Endodermal cell (in vitro differentiated cells): ENCODE measurements at places on chromosomes 4 and X.

- no peaks in the 10 kb centered on the region for H3K27me3 ChIP-seq
- H3K36me3 ChIP-seq = peaks cover 37% of the 10 kb centered on the region
- H3K4me3 ChIP-seq = no peak overlapping the region
- no peak overlapping the region for H3K27ac ChIP-seq
- DNase-seq = no peak
- no peaks in the 10 kb centered on the region for H3K4me1 ChIP-seq
Measured at GRCh38 chr4:146193628-146194027, 18.1 kb downstream of the LSM6 start.

DNA sequence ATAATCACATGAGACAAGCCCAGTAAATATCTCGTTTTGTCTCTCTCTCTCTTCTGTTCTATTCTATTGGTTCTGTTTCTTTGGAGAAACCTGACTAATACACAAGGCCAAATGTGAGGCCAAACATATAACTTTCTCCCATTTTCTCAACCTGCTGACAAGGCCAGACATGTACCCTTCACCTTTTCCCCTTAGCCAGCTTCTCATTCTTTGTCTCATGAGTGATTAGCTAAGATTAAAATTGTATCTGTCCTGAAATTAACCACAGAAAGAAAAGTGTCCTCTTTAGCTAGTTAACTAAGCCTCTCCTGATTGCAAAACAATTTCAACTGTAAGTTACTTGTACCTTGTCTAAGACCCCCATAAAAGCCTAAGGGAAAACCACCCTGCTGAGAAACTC is 18.5 kb upstream of the ADGRA3 start:
- H3K36me3 ChIP-seq = no peaks in the 10 kb centered on the region
- no peak overlapping the region for H3K27ac ChIP-seq
- no peak overlapping the region for H3K4me3 ChIP-seq

GRCh38 chr4:1014291-1015167 is 3.1 kb downstream of the FGFRL1 start:
- DNase-seq = no peak
- no peak overlapping the region for H3K4me3 ChIP-seq
- H3K36me3 ChIP-seq = peaks cover 8% of the 10 kb centered on the region
- peaks cover 18% of the 10 kb centered on the region for H3K4me1 ChIP-seq
- peaks cover 14% of the 10 kb centered on the region for H3K27me3 ChIP-seq

DNA sequence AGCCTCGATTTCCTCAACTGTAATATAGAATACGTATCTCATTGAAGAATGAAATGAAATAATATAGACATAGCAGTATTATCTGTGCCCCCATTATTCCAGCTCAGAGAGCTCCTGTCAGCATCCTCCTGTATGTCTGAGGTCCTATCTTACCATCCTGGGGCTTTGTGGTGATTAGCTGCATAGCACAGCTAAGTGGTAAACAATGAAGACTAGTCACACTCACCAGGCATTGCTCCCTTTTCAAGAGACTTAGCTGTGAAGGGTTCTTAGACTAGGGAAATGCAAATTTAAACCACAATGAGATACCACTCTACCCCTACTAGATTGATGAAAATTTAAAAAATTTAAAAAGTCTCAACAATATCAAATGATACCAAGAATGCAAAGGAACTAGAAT is 172.9 kb downstream of the SLC39A8 start:
- DNase-seq = peak; percentile 54
- H3K4me1 ChIP-seq = no peaks in the 10 kb centered on the region
- H3K36me3 ChIP-seq = no peaks in the 10 kb centered on the region
- H3K27ac ChIP-seq = no peak overlapping the region
- H3K27me3 ChIP-seq = no peaks in the 10 kb centered on the region

DNA sequence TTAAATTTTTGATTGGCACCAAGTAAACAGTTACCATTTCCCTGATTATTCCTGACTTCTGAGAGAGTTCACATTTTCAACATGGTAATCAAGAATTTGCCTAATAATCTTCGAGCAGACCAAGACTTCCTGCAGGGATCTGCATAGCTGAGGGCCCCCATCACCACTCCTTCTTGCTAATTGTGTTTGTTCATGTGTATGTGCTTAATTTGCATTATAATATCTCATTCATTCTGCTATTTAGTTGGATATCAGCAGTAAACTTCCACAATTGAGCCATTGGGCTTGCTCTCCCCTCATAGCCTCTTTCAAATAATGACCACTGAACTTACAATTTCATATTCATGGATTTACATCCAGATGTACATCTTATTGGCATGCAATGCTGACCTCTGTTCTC is 292.5 kb downstream of the SPATA18 start:
- no peaks in the 10 kb centered on the region for H3K27me3 ChIP-seq
- no peak for DNase-seq
- no peak overlapping the region for H3K27ac ChIP-seq
- no peak overlapping the region for H3K4me3 ChIP-seq
- H3K4me1 ChIP-seq = no peaks in the 10 kb centered on the region

GRCh38 chrX:148459343-148459742 is 41.1 kb upstream of the AFF2 start:
- no peak overlapping the region for H3K4me3 ChIP-seq
- DNase-seq = no peak
- H3K4me1 ChIP-seq = no peaks in the 10 kb centered on the region
- H3K27ac ChIP-seq = no peak overlapping the region

GRCh38 chr4:150999086-150999485 is 16.0 kb downstream of the LRBA start:
- no peak overlapping the region for H3K27ac ChIP-seq
- no peak overlapping the region for H3K4me3 ChIP-seq
- H3K36me3 ChIP-seq = peaks cover 8% of the 10 kb centered on the region
- H3K4me1 ChIP-seq = no peaks in the 10 kb centered on the region

GRCh38 chr4:152479428-152480026 is 56.4 kb downstream of the FBXW7 start:
- H3K4me1 ChIP-seq = no peaks in the 10 kb centered on the region
- DNase-seq = no peak
- H3K36me3 ChIP-seq = no peaks in the 10 kb centered on the region
- no peaks in the 10 kb centered on the region for H3K27me3 ChIP-seq
- no peak overlapping the region for H3K4me3 ChIP-seq
- H3K27ac ChIP-seq = no peak overlapping the region

GRCh38 chr4:3346146-3346545 is 53.3 kb downstream of the RGS12 start:
- peaks cover 3% of the 10 kb centered on the region for H3K4me1 ChIP-seq
- H3K27ac ChIP-seq = no peak overlapping the region
- peak; percentile 73 for DNase-seq
- no peak overlapping the region for H3K4me3 ChIP-seq
- H3K36me3 ChIP-seq = no peaks in the 10 kb centered on the region

GRCh38 chr4:173267711-173268110 is 66.4 kb downstream of the HMGB2 start:
- H3K4me3 ChIP-seq = no peak overlapping the region
- H3K36me3 ChIP-seq = no peaks in the 10 kb centered on the region
- no peaks in the 10 kb centered on the region for H3K27me3 ChIP-seq
- no peak for DNase-seq
- H3K4me1 ChIP-seq = no peaks in the 10 kb centered on the region
- no peak overlapping the region for H3K27ac ChIP-seq

GRCh38 chrX:135632353-135632752 is 81.1 kb upstream of the CT45A1 start:
- no peak for DNase-seq
- H3K4me3 ChIP-seq = no peak overlapping the region
- no peaks in the 10 kb centered on the region for H3K4me1 ChIP-seq
- H3K27ac ChIP-seq = no peak overlapping the region

- H3K27ac ChIP-seq = no peak overlapping the region
- H3K36me3 ChIP-seq = no peaks in the 10 kb centered on the region
- no peak overlapping the region for H3K4me3 ChIP-seq
- no peak for DNase-seq
- no peaks in the 10 kb centered on the region for H3K4me1 ChIP-seq
Measured at GRCh38 chr4:1783015-1783414, 10.1 kb upstream of the FGFR3 start.

- H3K4me1 ChIP-seq = no peaks in the 10 kb centered on the region
- no peak overlapping the region for H3K27ac ChIP-seq
- DNase-seq = no peak
- no peaks in the 10 kb centered on the region for H3K27me3 ChIP-seq
- H3K4me3 ChIP-seq = no peak overlapping the region
Measured at GRCh38 chr4:118842055-118842454, 6.1 kb upstream of the SEC24D start.
